ENCODE measurements at places on chromosomes 5 and 9.

- no peak for DNase-seq
Observed at GRCh38 chr5:148083203-148083602, 19.4 kb downstream of the SPINK5 start.

DNA sequence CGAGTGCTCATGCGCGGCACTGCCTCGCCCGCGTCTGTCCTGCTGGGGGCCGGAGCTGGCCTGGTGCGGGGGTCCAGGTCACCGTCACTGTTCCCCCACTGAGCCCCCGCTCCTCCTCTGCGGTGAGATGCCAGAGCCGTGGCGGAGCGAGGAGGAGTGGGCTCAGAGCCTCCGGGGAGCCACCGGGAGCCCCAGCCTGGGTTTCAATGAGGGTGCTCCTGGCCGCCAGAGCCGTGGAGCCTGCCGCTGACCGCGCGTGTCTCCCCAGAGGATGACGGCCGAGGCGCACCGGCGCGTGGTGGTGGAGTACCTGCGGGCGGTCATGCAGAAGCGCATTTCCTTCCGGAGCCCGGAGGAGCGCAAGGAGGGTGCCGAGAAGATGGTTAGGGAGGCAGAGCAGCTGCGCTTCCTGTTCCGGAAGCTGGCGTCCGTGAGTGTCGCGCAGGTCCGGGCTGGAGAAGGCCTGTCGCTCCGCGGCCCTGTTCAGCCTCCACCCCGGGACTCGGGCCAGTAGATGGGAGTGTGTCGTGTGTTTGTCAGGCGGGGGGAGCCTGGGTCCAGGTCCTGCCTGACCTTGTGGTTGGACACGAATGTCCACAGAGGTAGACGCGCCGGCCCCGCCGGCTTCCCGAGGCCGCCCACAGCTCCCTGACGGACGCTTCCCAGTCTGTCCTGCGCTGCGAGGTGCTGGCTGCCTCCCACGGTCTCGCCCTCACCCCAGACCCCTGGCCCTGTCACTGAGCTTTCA, 22.0 kb downstream of the EXOC3 start:
- DNase-seq: no peak

GRCh38 chr5:87649455-87649854, 236.7 kb upstream of the CCNH start:
- no peak for DNase-seq

DNA sequence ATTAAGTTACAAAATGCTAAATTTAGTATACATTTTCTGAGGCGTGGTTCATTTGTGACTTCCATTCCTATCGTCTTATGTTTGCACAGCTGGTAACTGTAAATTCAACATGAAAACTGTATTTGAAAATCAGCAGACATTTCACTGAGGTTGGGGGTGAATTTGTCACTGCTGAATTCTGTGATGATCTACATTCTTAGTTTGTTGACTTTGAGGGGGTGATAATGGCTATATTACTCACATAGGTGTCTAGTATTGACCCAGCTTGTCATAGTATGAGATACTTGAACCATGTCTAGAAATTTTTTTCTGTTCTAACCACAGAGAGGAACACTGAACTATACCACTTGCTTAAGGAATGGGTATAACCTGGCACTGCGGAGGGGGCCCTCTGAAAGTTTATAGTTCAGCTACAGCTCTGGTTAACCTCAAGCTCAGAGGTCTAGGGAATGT, 313.3 kb downstream of the PIK3R1 start:
- DNase-seq: no peak

DNA sequence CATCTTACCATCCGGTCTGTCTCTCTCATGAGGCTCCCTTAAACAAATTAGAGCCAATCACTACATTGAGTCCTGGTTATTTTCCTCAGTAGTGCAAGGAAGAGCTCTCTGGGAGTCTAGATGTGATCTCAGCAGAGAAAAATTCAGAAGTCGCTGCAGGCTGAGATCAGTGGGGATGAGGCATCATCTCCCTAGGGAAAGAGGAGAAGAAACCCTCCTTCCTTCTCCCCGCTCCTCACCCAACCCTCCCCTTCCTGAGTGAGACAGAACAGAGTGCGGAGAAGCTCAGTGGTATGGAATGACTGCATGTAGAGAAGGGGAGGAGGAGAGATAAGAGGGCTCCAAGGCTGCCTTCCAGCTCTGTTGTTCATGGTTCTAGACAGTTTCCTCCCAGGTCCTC, 80.5 kb downstream of the PAPPA start:
- no peak for DNase-seq

DNA sequence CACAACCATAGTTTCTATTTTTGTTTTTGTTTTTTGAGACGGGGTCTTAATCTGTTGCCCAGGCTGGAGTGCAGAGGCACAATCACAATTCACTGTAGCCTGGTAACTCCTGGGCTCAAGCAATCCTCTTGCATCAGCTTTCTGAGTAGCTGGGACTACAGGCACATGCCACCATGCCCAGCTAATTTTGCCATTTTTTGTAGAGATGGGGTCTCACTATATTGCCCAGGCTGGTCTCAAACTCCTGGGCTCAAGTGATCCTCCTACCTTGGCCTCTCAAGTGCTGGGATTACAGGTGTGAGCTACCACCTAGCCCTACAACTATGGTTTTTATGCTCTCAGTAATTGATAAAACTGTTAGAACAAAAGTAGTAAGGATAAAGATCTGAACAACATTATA, 147.5 kb upstream of the SHB start:
- no peak for DNase-seq

DNA sequence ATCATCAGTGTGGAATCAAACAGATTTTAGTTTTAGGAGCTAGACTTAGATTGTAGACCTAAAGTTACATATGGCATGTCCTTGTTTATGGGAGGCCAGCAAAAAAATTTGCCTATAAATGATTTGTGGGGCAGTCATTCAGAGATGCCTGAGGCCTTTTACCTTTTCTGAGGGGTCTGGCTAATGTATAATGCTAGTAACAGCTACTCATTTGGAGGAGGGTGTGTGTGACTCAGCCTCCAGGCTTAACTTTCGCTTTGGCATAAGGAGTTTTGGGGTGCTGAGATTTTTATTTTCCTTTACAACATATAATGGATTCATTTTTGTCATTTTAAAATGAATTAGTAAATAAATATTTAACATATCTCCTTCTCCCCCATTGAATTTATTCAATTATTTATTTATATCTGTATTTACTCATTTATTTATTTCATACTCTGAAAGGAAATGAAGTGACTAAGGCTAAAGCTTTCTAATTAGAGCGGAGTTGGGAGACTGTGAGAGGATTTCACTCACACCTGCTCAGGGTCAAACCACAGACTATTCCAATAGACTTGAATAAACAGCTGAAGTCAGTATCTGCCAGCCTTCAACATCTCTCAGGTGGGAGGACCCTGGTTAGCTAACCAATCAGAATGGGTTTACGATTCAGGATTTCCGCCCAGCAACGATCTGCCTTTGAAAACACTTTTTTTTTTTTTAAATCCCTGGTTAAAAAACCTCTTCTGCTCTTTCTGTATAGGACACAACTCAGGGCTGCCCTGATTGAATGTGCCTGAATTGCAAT, 487.5 kb upstream of the SGCD start:
- no peak for DNase-seq

DNA sequence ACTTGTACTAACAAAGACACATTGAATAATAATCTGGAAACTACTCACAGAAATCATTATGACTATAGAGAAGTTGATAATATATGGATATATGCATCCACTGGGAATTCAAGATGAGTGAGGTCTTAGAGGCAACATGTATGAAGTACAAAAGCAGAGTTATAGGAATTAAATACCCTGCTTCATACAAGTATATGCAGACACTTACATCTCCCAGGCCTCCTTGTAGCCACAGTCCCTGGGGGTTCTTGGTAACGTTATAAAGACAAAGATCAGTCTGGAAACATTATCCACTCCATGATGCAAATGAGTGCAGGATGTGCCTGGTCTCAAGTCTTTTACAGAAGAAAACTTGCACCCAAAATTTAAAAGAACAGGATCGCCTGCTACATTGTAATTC, 92.4 kb upstream of the ANXA1 start:
- DNase-seq: no peak

DNA sequence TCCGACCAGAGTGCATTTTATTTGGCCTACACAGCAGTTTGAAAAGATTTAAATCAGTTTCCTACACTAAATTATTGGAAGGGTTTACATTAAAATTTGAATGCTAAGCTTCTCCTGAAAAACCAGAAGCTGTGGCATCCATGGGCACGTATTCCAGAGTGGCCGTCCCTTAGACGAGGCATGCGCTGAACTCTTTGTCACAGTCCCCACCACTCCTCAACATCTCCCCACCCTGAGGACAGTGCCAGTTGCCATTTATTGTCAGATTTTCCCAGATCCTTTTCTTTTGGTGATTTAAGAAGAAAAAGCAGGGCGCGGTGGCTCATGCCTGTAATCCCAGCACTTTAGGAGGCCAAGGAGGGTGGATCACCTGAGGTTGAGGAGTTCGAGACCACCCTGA, 39.9 kb upstream of the UNC5A start:
- DNase-seq: no peak

DNA sequence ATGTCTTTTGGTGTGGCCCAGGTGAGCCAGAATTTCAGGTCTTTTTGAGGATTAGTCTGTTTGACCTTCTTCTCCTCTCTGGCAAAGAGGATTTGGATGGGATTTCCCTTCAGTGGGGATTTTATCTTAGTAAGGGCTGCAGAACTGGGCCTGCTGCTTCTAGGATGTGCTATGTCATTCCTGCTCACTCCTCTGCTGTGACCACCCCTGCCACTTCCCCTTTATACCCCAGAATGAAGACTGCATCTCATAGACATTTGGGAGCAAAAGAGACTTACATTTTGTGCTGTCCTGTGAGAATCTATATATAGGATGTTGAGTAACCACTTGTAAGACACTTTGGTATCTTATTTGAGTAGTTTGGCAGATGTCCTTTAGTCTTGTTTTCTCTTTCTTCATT, 76.2 kb downstream of the ARHGAP26 start:
- DNase-seq: no peak

- no peak for DNase-seq
Observed at GRCh38 chr5:553874-554273, 29.6 kb upstream of the SLC9A3 start.

DNA sequence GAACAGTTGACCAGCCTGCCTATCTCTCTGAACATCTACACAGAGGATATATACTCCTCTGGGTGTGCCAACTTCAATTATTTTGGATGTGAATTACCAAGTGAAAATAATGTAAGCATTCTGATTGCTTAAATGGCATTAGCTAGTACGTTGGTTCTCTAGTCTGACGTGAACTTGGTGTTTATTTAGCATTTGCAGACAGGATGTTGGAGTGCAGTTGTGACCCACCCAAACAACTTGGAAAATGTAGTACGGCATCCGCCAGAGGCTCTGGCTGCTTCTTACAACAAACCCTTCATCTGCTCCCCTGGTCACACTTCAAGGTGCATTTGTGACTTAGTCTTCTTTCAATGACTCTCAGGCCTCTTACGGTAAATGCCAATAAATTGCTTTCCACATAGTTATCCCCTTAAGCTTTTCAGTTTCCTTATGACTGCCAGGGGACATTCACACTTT, 616.6 kb downstream of the PDE4D start:
- no peak for DNase-seq

- no peak for DNase-seq
Observed at GRCh38 chr5:103894882-103895281, 332.3 kb upstream of the NUDT12 start.

- no peak for DNase-seq
Observed at GRCh38 chr5:175590471-175590881, 67.4 kb upstream of the HRH2 start.

DNA sequence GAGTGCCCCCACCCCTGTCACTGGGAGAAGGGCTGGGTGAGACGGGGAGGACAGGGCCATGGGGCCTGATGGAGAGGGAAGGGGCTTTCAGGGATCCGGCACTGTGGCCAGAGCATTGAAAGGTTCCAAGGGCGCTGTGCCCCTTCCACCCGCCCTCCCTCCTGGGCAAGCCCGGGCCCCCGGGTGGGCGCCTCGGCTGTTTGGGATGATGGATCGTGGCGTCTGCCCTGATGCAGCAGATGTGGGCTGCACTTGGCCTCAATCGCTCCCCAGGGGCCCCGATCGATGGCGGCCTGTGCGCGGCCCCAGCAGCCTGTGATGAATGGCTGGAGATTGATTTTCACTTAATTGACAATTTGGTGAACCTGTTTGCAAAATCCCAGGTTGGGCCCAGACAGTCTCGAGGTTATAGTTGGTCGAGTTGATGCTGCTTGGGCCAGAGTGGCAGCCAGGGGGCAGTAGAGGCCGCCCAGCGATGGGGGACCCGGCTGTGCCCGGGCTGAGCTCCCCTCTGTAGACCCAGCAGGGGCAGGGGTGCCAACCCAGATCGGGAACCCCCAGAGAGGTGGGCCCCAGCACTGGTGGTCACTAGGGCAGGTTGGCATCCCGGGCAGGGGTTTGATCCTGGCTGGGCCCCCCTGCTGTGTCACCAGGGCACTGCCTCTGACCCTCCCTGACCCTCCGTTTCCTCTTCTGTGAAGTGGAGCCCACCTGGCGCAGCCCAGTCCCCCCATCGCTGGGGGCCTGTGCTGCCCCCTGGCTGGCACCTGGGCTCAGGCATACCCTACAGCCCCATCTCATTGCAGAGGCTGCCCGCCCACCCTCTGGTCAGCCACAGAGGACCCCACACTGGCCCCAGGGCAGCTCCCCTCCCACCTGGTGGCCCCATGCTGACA, 34.7 kb downstream of the LHX3 start:
- peak; percentile 58 for DNase-seq

- peak; percentile 71 for DNase-seq
Observed at GRCh38 chr5:39072925-39073766, 1.1 kb downstream of the RICTOR start.

DNA sequence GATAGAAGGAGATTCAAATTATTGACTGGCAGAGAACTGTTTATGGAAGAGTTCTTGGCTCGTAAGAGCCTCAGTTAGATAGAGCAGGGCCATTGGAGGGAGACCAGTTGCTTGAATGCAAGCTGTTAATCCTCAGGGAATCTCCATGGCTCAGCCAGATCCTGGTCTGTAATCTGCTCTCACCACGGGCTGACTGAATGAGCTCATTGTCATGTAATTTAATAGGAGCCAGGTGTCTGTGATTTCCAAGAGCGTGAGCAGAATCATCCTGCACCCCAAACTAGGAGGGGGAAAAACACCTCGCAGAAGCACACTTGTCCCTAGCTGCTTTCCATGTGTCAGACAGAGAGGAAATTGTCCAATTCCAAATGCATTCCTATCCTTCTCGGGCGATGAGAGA, 19.1 kb upstream of the KCNMB1 start:
- DNase-seq: no peak

- no peak for DNase-seq
Observed at GRCh38 chr9:104412238-104412637, 91.8 kb upstream of the OR13F1 start.

- DNase-seq: no peak
Observed at GRCh38 chr9:121326130-121326838, 43.8 kb downstream of the STOM start.

GRCh38 chr9:127562841-127563401, 49.2 kb upstream of the STXBP1 start:
- DNase-seq: no peak

GRCh38 chr5:172644711-172645110, 3.6 kb downstream of the NEURL1B start:
- no peak for DNase-seq

All from activated naive CD8-positive, alpha-beta T cell treated with anti-CD3 and anti-CD28 coated beads for 36 hours (primary cell).